ENCODE measurements at places on chromosomes 11 and 22. TPM values are rescaled to one million over a fixed set of nuclear protein-coding genes. Genes with fewer than 3 reads are reported as not detected.

TTC38 gene
- 46.5 TPM for total RNA-seq

PANX3 gene
- total RNA-seq: not detected

THY1 gene
- 88.9 TPM for total RNA-seq

B3GAT1 gene
- 0.76 TPM for total RNA-seq

REXO2 gene
- total RNA-seq: 158 TPM

DNA sequence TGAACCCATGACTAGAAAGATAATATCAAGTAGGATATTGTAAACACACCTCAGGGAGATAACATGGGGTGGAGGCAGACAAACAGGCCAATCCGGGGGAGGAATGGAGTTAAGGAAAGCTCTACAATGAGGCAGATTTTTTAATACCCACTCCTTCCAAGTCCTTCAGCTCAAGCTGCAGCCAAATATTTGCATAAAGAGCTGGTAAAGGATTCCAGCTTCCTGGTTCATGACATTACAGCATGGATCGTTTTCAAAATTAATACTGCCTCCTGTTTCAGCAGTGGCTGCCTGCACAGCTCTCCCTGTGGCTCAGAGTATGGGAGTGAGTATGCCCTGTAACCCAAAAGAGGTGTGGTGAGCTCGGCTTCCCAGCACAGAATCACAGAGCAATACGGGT lies 5.1 kb downstream of the POU2AF3 start:
- H3K36me3 ChIP-seq: no peaks in the 10 kb centered on the region
- H3K27ac ChIP-seq: peak overlapping the region; percentile 8
- H3K4me1 ChIP-seq: no peaks in the 10 kb centered on the region
- H3K4me3 ChIP-seq: no peak overlapping the region

GRCh38 chr11:13205486-13205885 lies 72.1 kb upstream of the BMAL1 start:
- no peak overlapping the region for H3K27ac ChIP-seq
- no peak for DNase-seq
- H3K27me3 ChIP-seq: no peaks in the 10 kb centered on the region
- H3K4me3 ChIP-seq: no peak overlapping the region
- no peaks in the 10 kb centered on the region for H3K36me3 ChIP-seq

DNA sequence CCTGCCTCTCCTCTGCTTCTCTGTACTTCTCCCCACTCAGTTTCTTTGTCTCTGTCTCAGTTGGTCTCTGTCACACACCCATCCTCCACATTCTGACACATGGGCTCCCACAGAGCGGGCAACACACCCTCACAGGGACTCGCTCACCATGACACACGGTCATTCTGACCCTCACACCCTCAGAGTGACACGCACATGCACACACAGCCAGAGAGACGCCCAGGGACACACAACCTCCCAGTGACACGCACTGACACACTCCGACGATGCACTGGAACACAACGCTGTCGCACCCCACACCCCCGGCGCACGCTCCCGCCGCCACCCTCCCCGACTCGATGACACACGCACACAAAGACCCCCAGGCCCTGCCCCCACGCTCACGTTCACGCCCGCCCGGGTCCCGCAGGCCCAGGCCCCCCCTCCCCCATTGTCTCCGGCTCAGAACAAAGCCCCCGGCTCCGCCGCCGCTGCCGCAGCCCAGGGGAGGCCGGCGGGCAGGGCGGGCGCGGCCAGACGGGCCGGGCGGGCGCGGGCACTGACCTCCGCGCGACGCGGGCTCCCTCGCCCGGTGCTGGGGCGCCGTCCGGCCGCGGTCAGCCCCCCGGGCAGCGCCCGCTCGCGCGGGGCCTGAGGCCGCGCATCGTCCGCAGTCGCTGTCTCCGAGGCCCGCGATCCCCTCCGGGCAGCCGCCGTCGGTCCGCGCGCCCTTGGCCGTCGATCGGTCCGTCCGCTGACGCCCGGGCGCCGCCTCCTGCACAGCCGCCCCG lies 404 bp downstream of the DCHS1 start:
- peak overlapping the region; percentile 66 for H3K4me3 ChIP-seq
- H3K27me3 ChIP-seq: no peaks in the 10 kb centered on the region
- H3K27ac ChIP-seq: peak overlapping the region; percentile 96
- DNase-seq: peak; percentile 51

GRCh38 chr22:47783433-47784366 lies 1021.2 kb downstream of the TBC1D22A start:
- no peak overlapping the region for H3K27ac ChIP-seq
- H3K36me3 ChIP-seq: no peaks in the 10 kb centered on the region
- DNase-seq: no peak
- no peak overlapping the region for H3K4me3 ChIP-seq
- H3K4me1 ChIP-seq: no peaks in the 10 kb centered on the region
- H3K27me3 ChIP-seq: no peaks in the 10 kb centered on the region

DNA sequence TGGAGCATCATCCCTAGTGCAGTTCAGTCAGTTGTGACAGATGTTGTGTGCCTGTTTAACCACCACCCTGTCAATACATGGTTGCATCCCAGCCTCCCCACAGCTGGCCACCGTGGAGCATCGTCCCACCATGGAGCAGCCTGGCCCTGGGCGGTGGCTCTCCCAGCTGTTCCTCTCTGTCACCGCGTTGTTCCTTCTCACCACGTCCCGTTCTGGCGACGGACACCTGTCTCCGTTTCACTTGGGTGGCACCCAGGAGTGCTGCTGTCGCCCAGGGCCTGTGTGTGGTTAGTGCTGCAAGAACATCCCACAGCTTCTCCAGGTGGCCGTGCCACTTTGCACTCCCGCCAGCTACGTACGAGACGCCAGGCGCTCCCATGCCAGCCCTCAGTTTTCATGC lies 26.5 kb downstream of the MUC6 start:
- no peak overlapping the region for H3K4me3 ChIP-seq
- no peak for DNase-seq
- no peaks in the 10 kb centered on the region for H3K36me3 ChIP-seq
- H3K4me1 ChIP-seq: no peaks in the 10 kb centered on the region
- no peak overlapping the region for H3K27ac ChIP-seq
- H3K27me3 ChIP-seq: no peaks in the 10 kb centered on the region

DNA sequence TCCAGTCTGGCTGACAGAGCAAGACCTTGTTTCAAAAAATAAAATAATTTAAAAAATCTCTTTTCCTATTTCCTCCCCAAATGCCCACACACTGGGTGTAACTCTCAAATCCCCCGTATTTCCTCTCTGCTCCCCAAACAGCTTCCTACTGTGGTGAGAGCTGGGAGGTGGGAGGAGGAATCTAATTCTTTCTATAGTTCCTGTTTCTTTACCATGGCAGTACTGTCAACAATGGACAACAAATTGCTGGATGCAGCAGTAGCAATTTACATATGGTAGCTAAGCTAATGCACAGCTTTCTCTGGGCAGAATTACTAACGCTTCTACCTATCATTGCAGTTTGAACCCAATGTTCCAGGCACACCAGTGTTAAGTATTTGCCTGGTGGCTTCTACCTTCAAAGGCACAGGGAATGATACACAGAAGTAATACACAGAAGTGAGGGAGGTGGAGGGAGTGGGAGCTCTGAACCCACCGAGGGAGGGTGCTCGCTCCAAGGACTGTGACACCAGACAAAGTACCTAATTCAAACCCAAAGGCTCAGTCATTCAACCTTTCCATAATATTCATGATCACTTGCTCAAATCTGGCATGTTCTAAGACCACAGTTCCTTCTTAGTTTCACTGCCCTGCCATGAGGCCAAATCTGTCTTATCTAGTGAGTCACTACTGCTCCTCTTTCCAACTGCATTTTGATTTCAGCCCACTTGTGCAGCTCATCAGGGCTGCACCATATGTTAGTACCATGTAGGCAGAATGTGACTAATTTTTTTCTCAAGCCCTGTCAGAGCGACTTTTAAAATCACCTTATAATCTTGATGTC lies 37.9 kb downstream of the CELF1 start:
- no peak overlapping the region for H3K4me3 ChIP-seq
- H3K4me1 ChIP-seq: no peaks in the 10 kb centered on the region
- no peak for DNase-seq
- no peaks in the 10 kb centered on the region for H3K27me3 ChIP-seq
- no peaks in the 10 kb centered on the region for H3K36me3 ChIP-seq
- no peak overlapping the region for H3K27ac ChIP-seq

- H3K4me3 ChIP-seq: no peak overlapping the region
- H3K36me3 ChIP-seq: no peaks in the 10 kb centered on the region
- DNase-seq: no peak
- no peaks in the 10 kb centered on the region for H3K4me1 ChIP-seq
- peaks cover 2% of the 10 kb centered on the region for H3K27me3 ChIP-seq
These were observed 4.5 kb downstream of the FAM83F start for GRCh38 chr22:39999144-39999757.

GRCh38 chr22:27603800-27604144 lies 197.8 kb downstream of the MN1 start:
- no peaks in the 10 kb centered on the region for H3K36me3 ChIP-seq
- no peak for DNase-seq
- no peak overlapping the region for H3K4me3 ChIP-seq
- no peaks in the 10 kb centered on the region for H3K4me1 ChIP-seq
- H3K27me3 ChIP-seq: no peaks in the 10 kb centered on the region
- no peak overlapping the region for H3K27ac ChIP-seq

GRCh38 chr22:46092670-46093410 lies 57.5 kb upstream of the PPARA start:
- no peak overlapping the region for H3K4me3 ChIP-seq
- H3K27ac ChIP-seq: peak overlapping the region; percentile 100
- peaks cover 42% of the 10 kb centered on the region for H3K4me1 ChIP-seq
- H3K27me3 ChIP-seq: no peaks in the 10 kb centered on the region
